ENCODE measurements at places on chromosomes 5 and 9.

DNA sequence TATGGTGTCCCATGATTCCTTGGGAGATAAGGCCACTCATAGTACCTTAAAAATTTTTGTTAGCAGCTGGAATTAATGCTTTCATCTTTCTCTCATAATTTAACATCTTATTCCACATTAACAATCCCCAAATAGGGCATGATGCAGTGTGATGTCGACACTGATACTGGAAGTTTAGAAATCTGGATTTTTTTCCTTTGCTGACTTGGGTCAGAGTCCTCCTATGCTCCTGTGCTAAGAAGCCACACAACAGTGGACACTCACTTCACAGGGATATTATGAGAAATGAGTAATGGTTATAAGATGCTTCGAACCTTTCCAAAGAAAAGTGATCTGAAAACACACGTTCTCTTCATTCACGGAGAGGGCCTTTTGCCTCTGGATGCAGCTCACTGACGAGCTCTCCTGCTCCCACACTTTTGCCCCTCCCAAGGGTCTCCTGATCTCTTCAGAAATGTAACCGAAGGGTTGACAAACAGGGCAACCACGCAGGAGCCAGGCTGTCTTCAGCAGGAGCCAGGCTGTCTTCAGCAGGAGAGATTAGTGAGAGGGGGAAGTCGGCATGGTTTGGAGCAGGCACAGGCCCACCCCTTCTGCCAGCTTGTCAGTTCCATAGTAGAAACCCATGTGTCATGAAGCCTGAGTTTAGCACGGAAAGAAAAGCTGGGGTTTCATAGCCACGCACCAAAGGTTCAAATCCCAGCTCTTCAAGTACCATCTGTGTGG lies 247.8 kb downstream of the AOPEP start:
- H3K27me3 ChIP-seq, result no peaks in the 10 kb centered on the region
- no peak overlapping the region for H3K4me3 ChIP-seq
- no peaks in the 10 kb centered on the region for H3K36me3 ChIP-seq
- no peak for DNase-seq
- H3K4me1 ChIP-seq, result peaks cover 10% of the 10 kb centered on the region
- H3K27ac ChIP-seq, result no peak overlapping the region

DNA sequence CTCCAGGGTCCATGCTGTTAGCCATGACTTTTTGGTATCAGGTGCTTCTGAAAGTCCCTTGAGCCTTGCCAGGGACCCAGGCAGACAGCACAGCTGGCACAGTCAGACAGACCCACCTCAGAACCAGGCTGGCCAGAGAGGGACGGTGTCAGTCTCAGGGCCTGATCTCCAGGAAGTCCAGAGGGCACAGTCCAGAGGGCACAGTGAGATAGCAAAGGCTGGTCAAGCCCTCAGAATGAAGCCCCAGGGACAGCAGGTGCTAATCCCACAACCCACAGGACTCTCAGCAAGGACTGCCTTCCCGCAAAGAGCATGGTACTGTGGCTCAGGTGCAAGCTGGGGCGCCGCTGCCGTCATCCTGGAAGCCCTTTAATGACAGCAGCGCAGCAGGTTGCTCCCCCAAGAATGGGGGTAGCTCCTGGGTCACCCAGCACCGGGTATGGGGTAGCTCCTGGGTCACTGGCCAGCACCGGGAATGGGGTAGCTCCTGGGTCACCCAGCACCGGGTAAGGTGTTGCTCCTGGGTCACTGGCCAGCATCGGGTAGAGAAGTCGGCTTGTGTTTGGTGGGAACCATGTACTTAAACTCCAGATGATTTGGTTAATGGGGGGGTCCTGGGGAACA lies 105.6 kb upstream of the PHYKPL start:
- no peak for DNase-seq
- H3K36me3 ChIP-seq, result no peaks in the 10 kb centered on the region
- H3K4me1 ChIP-seq, result no peaks in the 10 kb centered on the region
- no peak overlapping the region for H3K4me3 ChIP-seq

DNA sequence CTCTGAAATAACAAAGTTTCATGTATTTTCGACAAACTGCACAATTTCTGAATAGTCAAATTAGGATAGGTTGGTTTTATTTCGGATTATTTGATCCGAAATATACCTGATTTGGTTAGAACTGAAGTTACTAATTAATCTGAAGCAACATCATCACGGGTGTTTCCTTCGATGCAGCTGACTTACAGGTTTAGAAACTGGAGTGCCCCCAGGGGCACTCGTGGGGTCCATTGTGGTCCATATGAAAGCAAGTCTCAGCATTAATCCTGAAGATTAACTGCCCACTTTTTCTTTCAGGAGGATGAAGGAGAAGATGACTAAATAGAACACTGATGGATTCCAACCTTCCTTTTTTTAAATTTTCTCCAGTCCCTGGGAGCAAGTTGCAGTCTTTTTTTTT lies 5.3 kb downstream of the SET start:
- no peak overlapping the region for H3K27ac ChIP-seq
- peaks cover 8% of the 10 kb centered on the region for H3K4me1 ChIP-seq
- H3K36me3 ChIP-seq, result peaks cover 3% of the 10 kb centered on the region
- DNase-seq, result no peak
- H3K4me3 ChIP-seq, result no peak overlapping the region

GRCh38 chr5:157345067-157345466 lies 79.1 kb downstream of the CYFIP2 start:
- no peak for DNase-seq
- no peaks in the 10 kb centered on the region for H3K4me1 ChIP-seq
- H3K27ac ChIP-seq, result no peak overlapping the region
- no peaks in the 10 kb centered on the region for H3K27me3 ChIP-seq
- H3K4me3 ChIP-seq, result no peak overlapping the region

DNA sequence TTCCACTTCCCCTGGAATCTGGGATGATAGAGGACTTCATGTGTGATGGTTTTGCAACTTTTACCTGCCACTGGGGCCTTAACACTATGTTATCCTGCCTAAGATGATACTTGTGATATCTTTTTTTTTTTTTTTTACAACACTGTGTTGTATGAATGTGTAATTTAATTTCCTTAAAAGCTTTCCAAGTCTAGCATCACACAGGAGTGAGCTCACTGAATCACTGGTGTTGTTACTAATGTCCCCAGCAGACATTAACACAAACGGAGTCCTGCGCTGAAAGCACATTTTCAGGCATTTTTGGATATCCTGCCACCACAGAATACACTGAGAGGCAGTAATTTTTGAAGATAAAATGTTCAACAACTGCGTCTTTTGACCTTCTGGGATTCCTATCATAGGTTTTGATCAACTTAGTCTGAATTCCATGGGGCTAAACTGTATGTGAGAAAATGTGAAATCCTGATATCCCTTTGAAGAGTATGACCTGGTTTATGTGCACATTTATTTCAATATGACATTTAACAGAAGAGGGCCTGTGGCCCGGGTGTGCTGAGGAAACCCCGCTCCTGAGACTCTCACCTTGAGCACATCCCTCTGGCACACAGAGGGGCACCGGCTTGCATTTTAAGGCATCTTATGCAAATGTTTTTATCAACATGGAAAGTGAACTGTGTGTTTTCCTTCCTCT lies 118.0 kb downstream of the FSTL4 start:
- H3K4me1 ChIP-seq, result no peaks in the 10 kb centered on the region
- no peaks in the 10 kb centered on the region for H3K36me3 ChIP-seq
- H3K27me3 ChIP-seq, result no peaks in the 10 kb centered on the region
- no peak overlapping the region for H3K27ac ChIP-seq

DNA sequence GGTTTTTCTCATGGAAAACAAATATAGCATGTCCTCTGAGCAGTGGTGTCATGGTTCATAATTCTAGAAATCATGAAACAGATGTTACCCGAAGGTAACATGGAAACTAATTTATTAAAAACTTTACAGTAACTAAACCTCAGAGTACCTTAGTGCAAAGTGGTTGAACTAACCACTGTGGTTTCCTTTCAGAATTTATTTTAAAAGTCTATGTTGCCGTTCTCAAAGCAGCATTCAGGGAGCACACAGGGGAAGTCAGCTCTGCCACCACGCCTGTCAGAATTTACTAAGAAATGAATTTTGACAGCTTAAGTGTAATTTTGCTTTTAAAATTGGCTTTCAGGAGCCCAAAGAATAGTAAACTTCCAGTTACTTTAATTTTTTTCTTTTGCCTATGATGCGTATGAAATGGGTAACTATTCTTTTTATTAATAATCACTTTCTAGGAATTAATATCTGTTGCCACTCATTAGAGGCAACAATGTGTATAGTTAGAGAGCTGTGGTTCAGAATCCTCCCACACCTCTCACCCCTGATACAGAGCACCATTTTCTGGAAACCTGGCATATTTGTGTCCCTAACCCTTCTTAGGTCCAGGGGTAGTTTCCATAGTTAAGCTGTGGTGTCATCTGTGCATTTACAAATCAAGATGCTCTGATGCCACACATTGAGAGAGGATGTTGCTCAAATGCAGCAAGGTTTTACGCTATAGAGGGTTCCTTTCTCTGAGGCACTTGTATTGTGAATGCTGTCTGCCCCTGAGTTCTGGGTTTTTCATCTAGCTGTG lies 202.6 kb downstream of the ZSWIM6 start:
- no peaks in the 10 kb centered on the region for H3K36me3 ChIP-seq
- H3K27ac ChIP-seq, result no peak overlapping the region
- H3K4me3 ChIP-seq, result no peak overlapping the region

- H3K4me1 ChIP-seq, result no peaks in the 10 kb centered on the region
- H3K4me3 ChIP-seq, result no peak overlapping the region
- H3K36me3 ChIP-seq, result peaks cover 3% of the 10 kb centered on the region
- H3K27me3 ChIP-seq, result no peaks in the 10 kb centered on the region
Measured at GRCh38 chr5:33470544-33470943, 29.8 kb downstream of the TARS1 start.

DNA sequence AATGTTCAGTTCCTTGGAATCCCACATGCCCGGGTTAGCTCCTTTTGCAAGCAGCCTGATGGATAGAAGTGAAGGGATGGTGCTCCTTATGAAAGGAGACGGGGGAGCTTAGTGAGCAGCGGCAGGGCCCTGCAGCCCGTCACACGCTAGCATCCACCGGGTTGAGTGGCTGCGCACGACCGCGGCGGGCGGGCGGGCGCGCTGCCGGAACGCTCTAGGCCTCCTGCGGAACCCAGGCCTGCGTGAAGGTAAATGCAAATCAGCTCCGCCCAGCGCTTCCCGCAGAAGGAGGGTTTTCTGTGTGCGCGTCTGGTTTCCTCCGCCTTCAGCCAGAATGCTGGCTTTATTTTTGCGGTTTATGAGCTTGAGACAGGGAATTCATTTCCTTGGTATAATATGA lies 19.8 kb downstream of the IL12B start:
- DNase-seq, result peak; percentile 32
- no peaks in the 10 kb centered on the region for H3K27me3 ChIP-seq
- peak overlapping the region; percentile 23 for H3K4me3 ChIP-seq
- peaks cover 4% of the 10 kb centered on the region for H3K4me1 ChIP-seq
- no peaks in the 10 kb centered on the region for H3K36me3 ChIP-seq

- no peak for DNase-seq
- H3K36me3 ChIP-seq, result no peaks in the 10 kb centered on the region
- no peak overlapping the region for H3K4me3 ChIP-seq
- no peak overlapping the region for H3K27ac ChIP-seq
Measured at GRCh38 chr5:10635257-10635866, 71.5 kb downstream of the ANKRD33B start.

DNA sequence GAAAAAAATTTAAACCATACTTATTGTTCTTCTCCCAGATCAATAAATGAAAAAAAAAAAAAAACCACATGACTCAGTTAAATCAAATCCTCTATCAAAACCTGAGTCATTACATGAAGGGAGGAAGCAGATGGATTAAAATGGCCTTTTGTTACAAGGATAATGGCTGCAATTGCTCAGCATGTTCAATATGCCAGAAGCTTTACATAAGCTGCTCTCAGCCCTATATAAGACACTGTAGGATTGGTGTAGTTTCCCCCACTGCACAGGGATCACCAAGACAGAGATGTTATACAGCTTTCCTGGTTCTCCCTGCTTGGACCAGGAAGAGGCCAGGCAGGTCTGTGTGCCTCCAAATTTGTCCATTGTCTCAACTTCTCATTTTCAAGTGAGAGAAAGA lies 101.6 kb upstream of the MAP1B start:
- no peaks in the 10 kb centered on the region for H3K36me3 ChIP-seq
- H3K27me3 ChIP-seq, result no peaks in the 10 kb centered on the region
- H3K4me3 ChIP-seq, result no peak overlapping the region
- no peaks in the 10 kb centered on the region for H3K4me1 ChIP-seq
- no peak for DNase-seq

DNA sequence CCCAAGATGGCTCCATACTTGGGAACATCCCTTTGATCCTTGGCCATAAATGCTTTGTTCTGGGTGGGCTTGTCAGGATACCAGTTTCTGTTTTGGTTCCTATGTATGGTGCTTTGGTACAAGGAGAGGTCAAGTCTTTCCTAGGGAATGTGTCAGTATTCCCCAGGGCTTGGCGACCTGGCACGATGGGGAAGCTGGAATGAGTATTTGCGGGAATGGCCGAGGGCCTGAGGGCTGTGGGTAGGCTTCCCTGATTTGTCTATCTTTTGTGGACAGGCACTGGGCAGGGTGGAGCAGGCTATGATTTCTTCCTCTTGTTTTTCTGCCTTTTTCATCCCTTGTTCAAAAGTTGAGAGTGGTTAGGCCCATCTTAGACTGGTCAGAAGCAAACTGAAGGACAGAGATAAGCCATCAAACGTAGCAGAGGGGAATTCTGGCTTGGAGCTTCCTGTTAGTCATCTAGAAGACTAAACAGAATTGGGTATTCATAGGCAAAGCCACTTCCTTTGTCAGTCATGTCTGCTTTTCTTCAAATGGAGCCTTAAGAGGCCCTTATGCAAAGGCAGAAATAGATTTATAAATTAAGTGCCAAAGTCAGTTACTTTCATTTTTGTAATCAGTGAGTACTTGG lies 13.7 kb downstream of the DOCK2 start:
- no peak overlapping the region for H3K4me3 ChIP-seq
- H3K4me1 ChIP-seq, result no peaks in the 10 kb centered on the region
- H3K27ac ChIP-seq, result no peak overlapping the region
- no peak for DNase-seq
- H3K36me3 ChIP-seq, result no peaks in the 10 kb centered on the region
- H3K27me3 ChIP-seq, result no peaks in the 10 kb centered on the region

DNA sequence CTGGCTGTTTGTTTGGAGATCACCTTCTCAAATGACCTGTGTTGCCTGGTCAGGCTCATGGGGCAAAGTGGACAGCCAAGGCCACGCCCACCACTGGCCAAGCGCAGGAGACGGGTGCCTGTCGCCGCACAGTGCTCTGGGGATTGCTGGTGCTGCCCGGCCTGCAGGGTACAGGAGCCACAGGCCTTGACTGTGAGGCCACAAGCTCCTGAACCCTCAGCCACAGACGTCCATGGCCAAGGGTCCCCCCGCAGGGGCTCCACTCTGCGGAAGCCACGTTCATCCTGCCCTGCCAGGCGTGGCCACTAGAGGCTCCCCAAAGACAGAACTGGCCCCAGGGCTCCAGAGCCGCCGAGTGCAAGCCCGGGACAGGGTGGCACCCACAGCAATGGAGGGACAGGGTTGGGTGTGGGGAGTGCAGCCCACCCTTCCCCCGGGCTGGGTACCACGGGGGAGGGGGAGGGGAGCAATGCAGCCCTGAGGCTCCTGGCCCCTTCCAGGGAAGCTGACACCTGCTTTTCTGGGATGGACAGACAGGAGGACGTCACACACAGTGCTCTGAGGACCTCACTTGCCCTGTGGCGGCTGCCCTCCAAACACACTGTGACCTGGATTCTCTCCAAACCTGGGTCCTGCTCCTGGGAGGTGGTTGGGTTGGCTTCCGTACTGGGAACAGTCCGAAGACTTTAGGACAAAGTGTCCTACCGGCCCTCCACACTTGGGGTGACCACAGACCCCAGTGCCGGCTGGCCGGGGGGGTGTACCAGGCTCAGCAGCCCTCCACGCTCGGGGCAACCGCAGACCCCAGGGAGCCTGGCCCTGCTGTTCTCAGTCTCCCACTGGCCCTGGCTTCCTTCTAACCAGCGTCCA lies 21.5 kb downstream of the TPPP start:
- DNase-seq, result peak; percentile 74

- no peak for DNase-seq
- peaks cover 91% of the 10 kb centered on the region for H3K4me1 ChIP-seq
- no peaks in the 10 kb centered on the region for H3K27me3 ChIP-seq
- no peak overlapping the region for H3K4me3 ChIP-seq
- H3K27ac ChIP-seq, result peak overlapping the region; percentile 55
Measured at GRCh38 chr5:16886793-16887345, 49.2 kb downstream of the MYO10 start.
